ENCODE measurements at places on chromosomes 7 and 10.
A peak's percentile ranks its signal among the peaks of the same experiment; 100 is the strongest.

DNA sequence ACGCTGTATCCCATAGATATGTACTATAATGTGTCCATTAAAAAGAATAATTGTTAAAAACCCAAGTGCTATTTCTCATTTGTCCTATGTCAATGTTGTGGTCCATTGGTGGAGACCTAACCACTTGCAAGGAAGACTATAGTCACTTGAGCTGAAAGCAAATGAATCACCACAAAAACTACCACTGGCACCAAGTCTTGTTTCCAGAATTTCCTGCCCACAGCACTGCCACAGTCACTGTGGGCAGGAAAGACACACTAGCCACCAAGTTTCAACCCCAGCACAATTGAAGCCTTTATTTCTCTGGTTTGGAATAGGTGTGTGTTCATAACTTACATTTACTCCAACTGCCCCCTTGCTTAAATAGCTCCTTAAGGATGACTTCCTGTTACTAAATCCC lies 12.4 kb downstream of the DIP2C start:
- DNase-seq = peak; percentile 20

DNA sequence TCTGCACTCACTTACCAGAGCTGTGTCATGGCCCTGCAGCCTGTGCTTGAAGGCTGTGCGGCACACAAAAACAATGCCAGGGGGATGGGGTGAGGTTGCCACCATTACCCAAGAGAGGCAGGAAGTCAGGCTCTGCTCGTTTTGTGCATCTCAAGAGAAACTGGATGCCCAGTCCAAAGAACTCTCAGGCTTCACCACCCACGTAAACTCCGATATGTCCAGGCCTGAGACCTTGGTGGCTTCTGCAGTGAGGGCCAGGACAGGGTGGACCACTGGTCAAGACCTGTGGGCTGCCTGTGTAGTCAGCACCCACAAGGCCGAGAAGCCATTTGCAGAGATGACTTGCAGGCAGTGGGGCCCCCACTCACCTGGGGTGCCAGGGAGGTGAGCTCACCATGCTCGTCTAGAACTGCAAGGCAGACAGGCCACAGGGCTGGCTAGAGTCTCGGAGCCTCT lies 54.7 kb upstream of the EBF3 start:
- no peak for DNase-seq

DNA sequence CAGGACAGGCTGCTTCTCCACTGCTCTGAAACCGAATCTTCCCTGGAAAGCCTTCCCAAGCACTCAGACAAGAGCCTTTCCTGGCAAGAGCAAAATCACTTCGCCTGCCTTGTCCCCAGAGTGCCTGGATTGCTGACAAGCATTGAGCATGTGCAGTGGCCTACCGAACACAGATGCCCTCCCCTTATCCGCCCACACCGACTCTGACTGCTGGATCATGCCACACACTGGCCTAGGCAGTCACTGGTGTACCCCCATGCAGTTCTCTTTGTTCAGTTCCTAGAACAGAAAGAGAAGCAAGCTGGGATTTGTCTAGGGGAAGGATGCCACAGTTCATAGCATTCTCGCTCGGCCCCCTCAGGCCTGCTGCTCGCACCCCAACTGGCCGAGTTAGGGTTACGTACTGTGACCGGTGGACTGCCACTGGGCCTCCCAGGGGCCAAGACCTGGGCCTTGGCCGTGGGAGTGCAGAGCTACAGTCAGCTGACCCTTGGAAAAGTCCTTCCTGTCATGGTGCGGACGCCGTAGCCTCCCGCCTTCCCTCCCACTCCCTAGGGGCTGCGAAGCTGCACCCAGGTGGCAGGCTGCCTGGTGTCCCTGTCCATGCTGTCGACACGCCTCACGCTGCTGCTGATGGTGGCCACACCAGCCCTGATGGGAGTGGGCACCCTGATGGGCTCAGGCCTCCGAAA lies 6.9 kb downstream of the ABCB8 start:
- DNase-seq = no peak

- no peak for DNase-seq
Observed at GRCh38 chr10:131266936-131267813, 44.3 kb downstream of the TCERG1L start.

DNA sequence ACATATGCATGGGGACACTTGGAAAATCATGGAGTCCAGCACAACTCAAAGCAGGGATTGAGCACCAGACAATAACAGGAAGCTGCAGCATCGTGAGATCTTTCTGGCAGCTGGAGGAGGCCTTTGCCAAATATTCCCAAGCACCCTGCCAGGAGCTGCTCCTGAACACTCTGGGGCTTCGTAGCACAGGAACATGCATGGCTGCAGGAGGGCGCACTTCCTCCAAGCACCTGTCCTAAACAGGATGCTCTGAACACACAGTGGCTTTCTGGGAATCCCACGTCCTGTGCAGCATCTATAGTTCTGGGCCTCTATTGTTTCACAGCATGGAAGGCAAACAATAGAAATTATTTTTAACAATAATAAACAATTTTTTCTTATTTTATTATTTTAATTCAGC lies 4.1 kb downstream of the ABLIM1 start:
- no peak for DNase-seq

DNA sequence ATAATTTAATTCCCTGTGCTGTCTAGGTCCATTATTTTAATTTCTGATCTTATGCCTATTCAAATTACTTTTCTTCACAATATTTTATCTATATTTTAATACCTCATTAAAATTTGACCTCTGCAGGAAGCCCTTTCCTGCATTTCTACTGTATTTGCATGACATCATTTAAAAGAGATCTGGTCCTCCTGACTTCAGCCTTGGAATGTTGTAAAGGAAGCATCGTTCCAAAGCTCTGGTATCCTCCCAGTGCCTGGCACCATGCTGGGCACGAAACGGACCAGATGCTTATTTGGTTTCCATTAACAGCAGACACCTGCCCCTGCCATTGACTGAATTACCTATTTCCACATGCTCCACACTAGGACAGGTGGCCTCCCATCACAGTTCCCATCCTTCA lies 247.5 kb downstream of the KLF6 start:
- no peak for DNase-seq

DNA sequence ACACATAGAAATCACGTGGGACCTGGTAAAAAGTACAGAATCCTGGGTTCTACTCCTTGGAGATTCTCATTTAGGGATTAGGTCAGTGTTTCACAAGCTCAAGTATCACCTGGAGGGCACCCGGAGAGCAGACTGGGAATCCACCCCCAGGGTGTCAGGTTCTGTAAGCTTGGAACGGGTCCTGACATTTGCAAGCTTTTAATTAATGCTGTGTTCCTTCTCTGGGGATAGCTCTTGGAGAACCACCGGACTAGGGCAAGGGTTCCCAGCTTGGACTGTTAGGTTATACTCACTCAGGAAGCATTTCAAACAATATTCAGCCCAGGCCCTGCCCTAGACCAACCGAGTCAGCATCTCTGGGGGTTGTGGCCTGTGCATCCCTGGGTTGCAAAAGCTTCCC lies 23.0 kb downstream of the TCF7L2 start:
- DNase-seq = no peak

DNA sequence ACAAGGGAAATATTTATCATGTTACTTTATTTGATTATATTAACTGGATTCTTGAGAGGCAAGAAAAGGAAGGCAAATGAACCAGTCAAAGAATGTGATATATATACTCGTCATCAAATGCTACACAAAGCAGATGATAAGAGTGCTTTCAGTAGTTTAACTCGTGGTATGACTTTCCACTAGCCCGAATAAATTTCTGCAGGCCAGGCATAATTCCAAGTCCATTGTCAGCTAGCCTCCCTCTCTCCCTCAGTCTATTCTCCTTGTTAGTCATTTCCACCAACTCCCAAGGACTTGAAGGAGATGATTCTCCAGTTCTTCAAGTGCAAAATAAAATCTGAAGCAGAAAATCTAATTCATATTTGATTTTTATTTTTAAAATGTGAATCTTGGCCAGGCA lies 190.5 kb downstream of the GLI3 start:
- DNase-seq = no peak

DNA sequence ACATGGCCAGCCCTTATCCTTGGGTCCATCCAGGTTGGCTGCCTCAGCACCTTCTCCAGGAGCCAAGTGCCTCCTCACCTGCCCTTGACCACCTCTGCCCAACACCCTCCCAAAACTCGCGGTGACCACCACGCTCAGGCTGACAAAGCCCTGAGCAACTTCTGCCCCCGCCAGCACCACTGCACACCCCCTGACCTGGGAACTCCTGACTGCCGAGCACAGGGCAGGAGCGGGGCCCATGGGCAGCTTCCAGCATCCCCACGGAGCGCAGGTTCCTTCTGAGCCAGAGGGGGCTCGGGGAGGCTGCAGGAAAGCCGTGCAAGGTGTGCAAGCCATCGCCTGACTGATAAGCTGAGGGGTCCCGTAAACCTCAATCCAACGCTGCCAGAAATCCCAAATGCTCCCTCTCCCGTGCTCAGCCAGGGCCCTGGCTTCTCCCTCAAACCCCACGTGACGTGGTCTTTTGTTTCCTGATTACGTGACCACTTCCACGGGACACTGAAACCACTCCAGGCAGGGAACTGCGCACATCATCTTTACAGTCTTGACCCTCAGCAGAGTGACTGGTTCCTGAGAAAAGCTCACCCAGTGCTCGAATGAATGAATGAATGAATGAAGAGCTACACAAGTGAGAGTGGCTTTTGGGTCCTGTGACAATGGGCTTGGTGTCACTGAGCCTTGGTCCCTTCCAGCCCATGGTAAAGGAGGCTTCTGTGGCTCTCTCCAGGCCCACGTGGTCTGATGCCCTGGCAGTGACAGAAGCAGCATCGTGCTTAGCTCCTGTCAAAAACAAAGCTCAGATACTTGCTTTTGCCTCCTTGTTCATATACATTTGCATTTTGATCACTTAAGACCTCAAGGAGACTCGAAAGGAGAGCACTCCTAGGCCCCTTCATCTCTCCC lies 249.8 kb upstream of the PPP2R2D start:
- no peak for DNase-seq
